ENCODE measurements at places on chromosomes 11 and 22.

DNA sequence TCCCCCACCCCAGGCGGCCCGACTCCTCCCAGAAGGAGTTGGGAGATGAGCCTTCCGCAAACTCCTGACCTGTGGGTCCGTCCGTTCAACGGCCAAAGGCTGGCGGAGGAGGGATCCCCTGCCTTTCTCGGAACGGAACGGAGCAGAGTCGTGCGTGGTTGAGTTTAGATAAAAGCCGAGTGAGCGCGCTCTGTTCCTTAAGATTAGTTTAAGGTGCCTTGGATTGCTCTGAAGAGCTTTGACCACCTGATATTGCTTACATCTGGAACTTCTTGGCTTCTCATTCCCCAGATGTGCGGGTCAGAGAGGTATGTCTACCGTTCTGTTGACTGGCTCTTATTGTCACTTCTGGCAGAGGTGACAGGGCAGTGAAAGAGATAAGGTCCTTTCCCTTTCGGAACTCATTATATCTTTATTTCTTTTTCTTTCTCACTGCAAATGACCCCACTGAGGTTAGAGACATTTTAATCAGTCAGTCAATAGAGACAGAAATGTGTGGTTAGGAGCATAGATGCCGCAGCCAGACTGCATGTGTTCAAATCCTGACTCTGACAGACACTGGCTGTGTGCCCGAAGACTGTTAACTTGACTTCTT lies at the start of gene TRIM6:
Gene TRIM6, plus strand, starts transcription at position 31 of the 595 bp plus-strand sequence. Its CDS starts 261 bp downstream, at position 292.
- DNase-seq = no peak

GRCh38 chr11:117823294-117823945 lies 1.1 kb downstream of the FXYD2 start:
- no peak for DNase-seq

- DNase-seq = no peak
These were observed 741 bp upstream of the NAV2 start for GRCh38 chr11:19711911-19712280.

- no peak for DNase-seq
These were observed 273.9 kb downstream of the NTM start for GRCh38 chr11:131644204-131644795.

GRCh38 chr11:18280438-18281045 lies 14.5 kb downstream of the SAA1 start:
- DNase-seq = no peak

DNA sequence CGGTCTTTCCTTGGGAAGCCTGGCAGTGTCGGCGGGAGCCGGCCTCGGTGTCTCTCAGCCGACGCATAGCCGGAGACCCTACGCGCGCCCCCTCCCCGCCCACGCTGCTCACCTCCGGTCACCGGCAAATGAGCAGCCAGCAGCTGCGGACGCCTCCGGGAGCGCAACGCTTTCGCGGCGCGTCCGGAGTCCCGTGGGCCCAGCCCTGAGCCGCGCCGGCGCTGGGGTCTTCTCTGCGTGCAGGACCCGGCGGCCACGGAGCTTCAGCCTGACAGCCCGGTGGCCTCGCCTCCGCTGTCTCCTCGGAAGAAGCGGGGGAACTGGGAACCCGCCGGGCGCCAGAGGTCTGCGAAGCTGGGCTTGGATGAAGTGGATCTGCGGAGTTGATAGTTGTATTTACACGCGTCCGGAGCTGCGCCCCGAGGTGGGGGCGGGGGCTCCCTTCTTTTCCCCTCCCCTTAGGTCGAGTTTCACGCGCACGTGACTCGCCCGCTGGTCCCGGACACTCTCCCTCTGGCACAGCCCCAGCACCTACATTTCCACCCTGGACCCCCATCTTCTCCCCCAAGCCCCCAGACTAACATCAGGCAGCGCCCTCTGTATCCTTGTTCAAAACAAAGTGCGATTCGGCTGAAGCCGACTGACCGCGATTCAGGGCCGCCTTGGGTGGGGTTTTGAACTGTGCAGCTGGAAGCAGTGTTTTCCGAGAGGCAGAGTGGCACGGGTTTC lies at the start of gene SLC43A1:
Gene SLC43A1, minus strand, starts transcription at position 371 of the 729 bp plus-strand sequence. CDS start 1,591 bp downstream, outside the sequence.
- no peak for DNase-seq

DNA sequence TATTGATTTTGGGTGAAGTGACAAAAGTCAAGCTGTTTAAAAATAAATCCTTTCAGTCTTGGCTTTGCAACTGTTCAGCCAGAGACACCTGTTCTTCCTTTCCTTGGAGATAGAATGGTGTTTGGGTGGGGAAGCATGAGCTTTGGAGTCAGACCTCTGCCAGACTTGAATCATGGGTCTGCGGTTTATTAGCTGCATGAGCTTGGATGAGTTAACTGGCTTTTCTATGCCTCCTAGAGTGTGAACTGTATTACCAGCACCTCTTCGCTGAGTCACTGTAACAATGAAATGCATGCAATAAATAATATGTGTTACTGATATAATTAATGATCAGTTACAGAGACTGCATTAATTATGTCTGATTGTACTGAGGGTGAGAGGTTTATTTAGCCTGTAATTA lies 13.5 kb upstream of the MYEOV start:
- DNase-seq = no peak

GRCh38 chr11:41943656-41944055 lies 484.2 kb upstream of the LRRC4C start:
- DNase-seq = no peak

DNA sequence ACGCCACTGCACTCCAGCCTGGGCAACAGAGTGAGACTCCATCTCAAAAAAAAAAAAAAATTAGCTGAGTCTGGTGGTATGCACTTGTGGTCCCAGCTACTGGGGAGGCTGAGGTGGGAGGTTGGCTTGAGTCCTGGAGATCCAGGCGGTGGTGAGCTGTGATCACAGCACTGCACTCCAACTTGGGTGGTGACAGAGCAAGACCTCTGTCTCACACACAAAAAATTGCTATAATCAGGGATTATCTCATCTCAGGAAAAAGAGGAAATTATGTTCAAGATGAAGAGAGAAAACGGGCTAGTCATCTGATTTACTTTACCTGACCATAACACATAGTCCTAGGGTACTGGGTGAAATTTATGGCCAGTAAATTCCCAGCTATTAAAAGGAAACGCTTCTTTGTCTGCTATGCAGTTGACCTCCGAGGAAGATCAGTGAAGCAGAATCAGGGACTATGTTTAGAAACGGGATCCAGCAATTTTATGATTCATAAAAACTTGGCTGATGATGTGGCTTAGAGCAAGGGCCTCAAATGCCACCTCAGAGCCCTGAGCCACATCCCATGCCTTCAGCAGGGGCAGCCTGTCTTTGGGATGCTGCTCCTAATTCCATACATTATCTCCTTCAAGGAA lies 386.2 kb downstream of the NTM start:
- no peak for DNase-seq

DNA sequence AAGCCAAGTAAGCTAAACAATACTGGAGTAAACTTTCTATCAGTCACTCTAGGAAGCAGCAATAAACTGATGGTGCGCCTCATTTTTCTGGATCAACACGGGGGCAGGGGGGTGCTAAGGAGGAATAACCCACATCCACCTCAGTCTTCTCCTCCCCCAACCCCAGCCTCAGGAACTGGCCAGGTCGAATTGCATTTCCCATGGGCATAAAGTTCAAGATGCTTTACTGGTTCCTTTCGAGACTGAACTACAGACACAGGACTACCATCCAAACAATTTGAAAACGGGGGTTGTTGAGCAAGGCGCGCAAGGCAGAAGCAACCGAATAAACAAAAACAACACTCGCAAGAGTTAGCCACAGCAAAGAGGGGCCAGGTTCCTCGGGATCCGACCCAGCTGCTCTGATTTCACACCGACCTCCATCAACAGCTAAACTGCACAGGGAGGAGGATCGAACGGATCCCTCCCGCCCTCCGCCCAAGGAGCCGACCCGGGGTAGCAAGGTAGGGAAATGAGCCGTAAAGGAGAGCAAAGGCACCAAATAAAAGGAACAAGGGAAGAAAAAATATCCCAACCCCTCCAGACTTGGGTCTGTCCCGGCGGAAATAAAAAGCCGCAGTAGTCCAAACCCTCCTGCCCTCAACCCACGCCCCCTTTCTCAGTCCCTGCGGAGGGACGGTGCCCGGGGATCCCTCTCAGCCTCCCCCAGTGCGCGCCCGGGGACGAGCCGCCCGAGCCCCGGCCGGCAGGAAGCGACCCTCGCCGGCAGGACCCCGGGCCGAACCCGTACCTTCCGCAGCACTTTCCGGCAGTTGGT lies 801 bp downstream of the SESN3 start:
- no peak for DNase-seq

DNA sequence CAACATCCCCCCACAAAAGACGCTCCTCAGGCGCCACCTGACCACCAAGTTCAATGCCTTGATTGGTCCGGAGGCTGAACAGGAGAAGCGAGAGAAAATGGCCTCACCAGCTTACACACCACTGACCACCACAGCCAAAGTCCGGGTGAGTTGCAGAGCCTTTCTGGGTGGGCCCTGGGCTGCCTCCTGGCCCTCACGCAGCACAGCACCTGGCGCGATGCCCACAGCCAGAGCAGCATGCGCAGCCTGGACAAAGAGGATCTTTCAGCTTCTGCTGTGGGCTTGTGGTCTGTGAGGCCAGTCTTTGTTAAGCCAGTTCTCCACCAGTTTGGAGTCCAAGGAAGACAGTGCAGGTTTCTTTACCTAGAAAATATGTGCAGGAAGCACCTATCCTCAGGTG lies 21.6 kb downstream of the CYB5R2 start:
- no peak for DNase-seq

GRCh38 chr22:45599836-45600577 lies 71.6 kb upstream of the ATXN10 start:
- no peak for DNase-seq

DNA sequence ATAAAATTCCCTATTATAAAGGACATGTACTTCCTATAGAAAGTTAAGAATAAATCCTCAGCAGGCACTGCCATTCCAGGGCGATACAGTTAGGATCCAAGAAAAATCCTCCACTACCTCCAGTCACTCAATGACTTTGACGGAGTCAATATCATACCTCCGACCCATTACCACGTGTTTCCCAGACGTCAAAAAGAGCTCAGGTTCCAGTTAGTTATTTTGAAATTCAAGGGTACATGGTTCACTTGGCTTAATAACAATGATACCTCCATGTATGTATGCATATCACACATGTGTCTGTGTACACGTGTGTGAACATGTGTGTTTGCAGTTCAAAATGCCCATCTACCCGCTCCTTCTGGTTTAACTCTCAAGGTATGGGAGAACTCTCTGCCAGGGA lies 189.2 kb downstream of the SHANK2 start:
- no peak for DNase-seq

GRCh38 chr11:111441443-111441842 lies 62.4 kb upstream of the POU2AF1 start:
- no peak for DNase-seq

GRCh38 chr11:119337581-119338317 lies 2.9 kb downstream of the C1QTNF5 start:
- no peak for DNase-seq

GRCh38 chr22:35638410-35638809 lies 9.8 kb upstream of the APOL6 start:
- no peak for DNase-seq

- no peak for DNase-seq
These were observed 190.7 kb downstream of the SNX19 start for GRCh38 chr11:130725421-130726233.

GRCh38 chr11:42049650-42050049 lies 590.2 kb upstream of the LRRC4C start:
- no peak for DNase-seq

GRCh38 chr11:37916331-37916730 lies 1318.3 kb upstream of the RAG2 start:
- DNase-seq = no peak

- no peak for DNase-seq
These were observed 220.5 kb upstream of the PITPNB start for GRCh38 chr22:28139516-28139915.

DNA sequence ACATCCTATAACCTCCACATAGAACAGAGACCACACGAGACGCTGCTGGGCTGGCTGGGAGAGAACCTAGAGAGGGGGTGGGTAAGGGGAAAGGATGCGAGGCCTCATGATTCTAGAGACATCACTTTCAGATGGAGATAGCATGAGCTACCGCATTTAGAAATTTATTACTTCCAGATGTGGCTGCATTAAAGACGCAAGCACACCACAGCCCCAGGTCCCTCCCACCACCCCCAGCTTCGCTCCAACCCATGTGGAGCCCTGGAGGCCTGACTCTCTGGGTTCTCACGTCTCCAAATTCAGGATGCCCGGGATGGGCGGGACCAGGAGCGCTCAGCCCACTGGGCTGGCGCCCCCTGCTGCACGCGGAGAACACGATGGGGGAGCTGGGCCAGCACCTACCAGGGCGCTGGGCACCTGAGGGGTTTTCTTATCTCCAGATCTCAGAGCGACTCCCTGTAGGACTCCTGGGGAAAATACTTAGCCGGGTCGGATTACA lies 13.6 kb downstream of the MRPL21 start:
- DNase-seq = no peak

DNA sequence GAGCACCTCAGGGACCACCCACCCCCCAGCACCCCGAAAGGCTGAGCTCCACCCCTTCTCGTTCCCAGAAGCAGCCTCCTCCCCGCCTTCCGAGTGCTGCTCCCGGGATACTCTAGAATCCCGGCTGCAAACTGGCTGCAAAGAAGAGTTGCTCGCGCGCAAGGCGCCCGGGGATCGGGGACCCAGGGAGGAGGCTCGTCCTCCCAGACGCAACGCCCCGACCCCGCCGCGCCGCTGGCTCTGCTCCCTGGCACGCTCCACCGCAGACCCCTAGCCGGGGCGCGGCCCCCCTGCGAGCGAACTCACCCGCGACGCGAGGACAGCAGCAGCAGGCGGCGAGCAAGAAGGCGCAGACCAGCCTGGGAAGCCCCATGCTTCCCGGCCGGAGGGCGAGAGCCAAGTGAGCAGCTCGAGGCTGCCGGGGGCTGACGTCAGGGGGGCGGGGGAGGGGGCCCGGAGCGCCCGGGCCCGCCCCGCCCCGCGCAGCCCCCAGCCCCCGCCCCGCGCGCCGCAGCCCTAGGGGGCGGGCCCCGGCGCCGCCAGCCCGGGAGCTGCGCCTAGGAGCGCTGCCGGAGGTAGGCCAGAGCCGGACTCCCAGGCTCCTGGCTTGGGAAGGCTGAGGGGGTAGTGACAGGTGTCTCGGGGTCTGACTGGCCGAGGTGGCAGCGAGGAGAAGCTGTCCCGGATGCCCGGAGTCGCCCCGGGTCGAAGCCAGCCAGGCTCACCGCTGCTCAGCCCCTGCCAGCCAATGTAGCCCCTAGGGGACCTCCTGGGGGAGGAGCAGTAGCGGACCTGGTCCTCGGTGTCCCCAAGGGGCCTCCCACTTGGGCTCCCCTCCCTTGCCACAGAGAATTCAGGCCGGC lies at the start of gene MCAM:
Gene MCAM, minus strand, starts transcription at position 402 of the 863 bp plus-strand sequence. Its CDS starts 29 bp downstream, at position 373.
- peak; percentile 73 for DNase-seq

- DNase-seq = no peak
These were observed 22.0 kb downstream of the FZD4 start for GRCh38 chr11:86932924-86933875.

Data from type B pancreatic cell (in vitro differentiated cells).